ENCODE measurements at places on chromosomes 7 and 10.

DNA sequence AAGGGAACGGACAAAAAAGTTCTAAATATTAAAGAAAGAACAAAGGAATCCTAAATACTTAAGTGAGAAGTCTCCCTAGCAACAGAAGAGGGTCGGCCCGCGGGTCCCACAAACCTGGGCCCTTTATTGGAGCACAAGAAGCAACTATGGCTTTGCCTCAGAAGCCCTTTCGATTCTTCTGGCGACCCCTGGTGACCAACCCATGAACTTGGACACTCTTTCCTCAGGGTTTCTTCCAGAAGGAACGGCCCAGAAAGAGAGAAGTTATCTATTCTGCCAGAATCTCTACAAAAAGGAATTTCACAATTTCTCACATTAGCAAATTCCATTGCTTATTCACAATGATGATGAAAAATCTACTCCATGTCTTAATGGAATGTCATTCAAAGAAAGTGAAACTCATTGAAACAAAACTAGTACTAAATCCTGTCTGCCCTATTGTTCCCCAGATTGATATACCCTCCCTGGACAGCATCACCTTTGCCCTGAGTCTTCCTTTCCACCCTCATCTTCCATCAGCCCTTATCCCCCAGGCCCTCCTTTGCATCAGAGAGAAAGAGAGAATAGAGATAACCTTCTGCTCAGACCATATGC, 43.7 kb downstream of the CPVL start:
- DNase-seq: peak; percentile 73

GRCh38 chr7:69708857-69709256, 110.6 kb downstream of the AUTS2 start:
- DNase-seq: no peak

GRCh38 chr7:145175366-145175765, 339.5 kb upstream of the TPK1 start:
- no peak for DNase-seq

GRCh38 chr10:77686650-77687417, 49.2 kb upstream of the KCNMA1 start:
- no peak for DNase-seq

DNA sequence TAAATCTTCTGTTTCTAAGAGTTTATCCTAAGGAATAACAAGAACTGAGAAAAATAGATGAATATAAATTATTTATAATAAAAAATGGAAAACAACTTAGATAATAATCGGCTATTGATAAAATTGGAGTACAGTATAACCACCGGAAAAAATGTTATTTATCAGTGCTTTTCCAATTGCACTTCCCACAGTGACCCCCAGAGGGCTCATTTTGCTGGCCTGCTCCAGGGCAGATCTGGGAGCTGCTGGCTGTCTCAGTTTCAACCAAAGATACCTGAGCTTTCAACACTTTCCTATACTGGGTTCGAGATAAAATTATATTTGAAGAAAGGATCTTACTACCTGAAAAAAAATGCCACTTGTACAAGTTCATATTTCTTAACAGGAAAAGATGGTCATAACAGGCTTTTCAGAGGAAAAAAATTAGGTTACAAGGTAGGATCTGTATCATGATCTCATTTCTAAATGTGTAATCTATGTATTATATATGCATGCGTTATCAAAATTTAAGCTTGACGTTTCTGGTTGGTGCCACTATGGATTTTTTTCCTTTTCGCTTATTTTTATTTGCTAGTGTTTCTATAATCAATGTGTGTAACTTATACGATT, 165.7 kb downstream of the NPSR1 start:
- DNase-seq: peak; percentile 53

DNA sequence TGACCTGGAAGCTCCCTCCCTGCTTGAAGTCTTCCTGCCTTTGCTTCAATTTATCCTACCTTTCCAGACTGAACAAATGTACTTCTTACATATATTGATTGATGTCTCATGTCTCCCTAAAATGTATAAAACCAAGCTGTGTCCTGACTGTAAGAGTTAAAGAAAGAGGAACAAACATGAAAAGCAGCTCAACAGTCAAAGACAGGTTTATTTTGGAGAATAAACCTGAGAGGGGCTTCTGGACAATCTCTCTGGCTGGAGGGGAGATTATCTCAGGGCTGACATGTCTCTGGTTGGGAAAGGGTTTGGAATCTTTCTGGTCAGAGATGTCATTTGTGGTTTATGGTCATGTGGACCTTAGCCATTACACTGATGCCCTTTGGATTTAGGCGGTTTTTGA, 41.0 kb downstream of the OR13A1 start:
- DNase-seq: no peak

DNA sequence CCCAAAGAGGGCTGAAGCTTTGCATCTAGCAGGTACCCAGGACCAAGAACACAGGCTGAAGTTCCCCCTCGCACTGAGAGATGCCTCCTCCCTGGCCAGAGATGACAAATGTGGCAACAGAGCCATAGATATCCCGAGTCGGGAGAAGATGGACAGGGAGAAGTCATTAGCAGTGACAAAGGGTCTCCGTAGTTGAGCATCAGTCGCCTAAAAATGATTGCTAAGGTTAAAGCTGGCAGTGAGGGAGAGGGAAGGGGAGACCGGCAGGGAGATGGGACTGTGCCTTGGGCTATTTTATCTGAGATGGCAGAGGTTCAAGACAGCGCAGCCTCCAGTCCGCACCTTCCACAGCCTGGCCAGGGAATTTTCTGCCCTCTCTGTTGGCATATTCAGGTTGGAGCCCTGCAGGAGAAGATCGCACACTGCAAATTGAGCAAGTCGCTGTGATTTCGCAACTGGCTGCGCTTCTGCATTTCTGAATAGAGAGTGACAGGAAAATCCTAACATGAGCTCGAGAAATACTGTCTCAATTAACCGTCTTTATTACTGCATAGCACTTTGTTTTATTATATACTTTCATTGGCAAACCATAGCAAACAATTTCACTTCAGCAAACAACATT, 238.9 kb upstream of the GPR26 start:
- DNase-seq: no peak

GRCh38 chr10:116671274-116671926, 50.6 kb downstream of the PNLIPRP2 start:
- no peak for DNase-seq

- DNase-seq: no peak
Observed at GRCh38 chr7:10998996-10999757, 25.5 kb downstream of the PHF14 start.

DNA sequence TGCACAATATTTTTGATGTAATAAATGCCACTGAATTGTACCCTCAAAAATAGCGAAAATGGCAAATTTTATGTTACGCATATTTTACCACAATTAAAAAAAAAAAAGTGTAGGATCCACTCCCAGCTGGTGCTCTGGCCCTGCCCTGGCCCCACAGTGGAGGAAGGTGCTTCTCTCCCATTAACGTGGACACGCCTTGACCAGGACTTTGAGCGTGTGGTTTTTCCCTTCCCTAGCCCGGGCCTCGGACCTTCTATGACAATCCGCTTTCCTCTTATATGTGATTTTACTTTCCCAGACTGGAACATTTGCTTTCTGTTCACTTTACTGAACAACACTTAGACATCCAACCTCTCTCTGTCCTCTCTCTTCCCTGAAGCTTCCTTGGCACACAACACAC, 29.7 kb upstream of the OCM start:
- DNase-seq: no peak

- DNase-seq: no peak
Observed at GRCh38 chr7:154426778-154427177, 374.6 kb downstream of the DPP6 start.

- DNase-seq: peak; percentile 56
Observed at GRCh38 chr10:117166418-117167345, 28.6 kb upstream of the VAX1 start.

- DNase-seq: no peak
Observed at GRCh38 chr10:88971221-88972061, 18.9 kb upstream of the ACTA2 start.

DNA sequence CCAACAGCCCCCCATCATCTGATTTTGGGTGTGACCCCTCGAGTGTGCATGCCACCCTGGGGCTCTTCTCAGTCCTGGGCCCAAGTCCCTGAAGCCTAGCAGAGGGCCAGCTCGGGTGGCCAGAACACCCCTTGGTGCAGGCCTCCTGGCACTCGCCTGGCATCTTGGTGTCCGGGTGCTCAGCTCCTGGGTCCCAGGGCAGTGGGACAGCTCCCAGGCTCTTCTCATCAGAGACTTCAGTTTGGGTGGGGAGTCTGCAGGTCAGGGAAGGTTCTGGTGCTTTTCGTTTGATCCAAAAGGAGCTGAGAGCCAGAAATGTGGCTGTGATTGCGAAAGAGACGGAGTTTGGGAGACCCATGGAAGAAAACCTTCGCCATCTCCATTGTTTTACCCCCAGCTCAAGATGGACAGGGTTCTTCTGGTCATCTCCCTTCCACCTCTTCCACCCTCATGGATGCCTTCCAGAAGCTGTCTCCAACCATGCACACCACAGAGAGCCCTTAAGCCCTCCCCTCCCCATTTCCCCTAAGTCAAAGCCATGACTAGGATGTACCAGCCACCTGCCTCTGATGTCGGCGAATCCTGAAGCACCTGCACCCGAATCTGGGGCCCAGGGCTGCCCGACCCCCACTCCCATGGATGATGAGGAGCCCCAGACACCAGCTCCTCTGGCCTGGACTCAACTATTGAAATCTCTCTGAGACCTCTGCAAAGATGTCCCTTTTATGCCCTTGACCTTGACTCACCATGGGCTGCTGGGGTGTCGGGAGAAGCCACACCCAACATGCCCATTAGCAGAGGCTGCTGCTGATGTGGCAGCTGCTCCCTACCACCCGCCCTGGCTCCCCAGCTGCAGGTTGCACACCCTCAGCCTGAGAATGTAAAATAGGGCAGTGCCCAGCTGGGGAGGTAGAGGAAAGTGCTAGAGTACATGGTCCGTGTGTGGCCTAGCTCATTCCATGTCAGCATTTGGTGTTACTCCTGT, 55.3 kb downstream of the ADCYAP1R1 start:
- no peak for DNase-seq

GRCh38 chr10:91758303-91759146, 39.7 kb upstream of the TNKS2 start:
- DNase-seq: peak; percentile 75
